Cortex of kidney (tissue), 1 donor: ENCODE measurements at places on chromosomes 2 and 18.

- no peak for DNase-seq
These were observed 41.7 kb downstream of the CYP20A1 start for GRCh38 chr2:203280428-203281064.

DNA sequence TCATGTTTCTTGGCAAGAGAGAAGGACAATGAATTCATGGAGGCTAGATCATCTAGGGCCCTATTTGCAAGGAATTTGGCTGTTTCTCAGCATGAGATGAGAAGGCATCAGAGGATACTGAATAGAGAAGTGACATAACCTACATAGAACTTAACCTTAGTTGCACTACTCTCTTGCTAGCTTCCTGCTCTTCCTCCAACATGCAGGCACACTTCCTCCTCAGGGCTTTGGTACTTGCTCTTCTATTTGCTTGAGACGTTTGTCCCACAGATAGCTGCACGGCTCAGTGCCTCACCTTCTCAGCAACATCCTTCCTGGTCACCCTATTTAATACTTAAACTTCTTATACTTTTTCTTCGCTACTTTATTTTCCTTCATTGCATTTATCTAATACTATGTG, 20.0 kb upstream of the LANCL1 start:
- DNase-seq = no peak

GRCh38 chr2:238864207-238865014, 16.5 kb downstream of the TWIST2 start:
- DNase-seq = no peak

DNA sequence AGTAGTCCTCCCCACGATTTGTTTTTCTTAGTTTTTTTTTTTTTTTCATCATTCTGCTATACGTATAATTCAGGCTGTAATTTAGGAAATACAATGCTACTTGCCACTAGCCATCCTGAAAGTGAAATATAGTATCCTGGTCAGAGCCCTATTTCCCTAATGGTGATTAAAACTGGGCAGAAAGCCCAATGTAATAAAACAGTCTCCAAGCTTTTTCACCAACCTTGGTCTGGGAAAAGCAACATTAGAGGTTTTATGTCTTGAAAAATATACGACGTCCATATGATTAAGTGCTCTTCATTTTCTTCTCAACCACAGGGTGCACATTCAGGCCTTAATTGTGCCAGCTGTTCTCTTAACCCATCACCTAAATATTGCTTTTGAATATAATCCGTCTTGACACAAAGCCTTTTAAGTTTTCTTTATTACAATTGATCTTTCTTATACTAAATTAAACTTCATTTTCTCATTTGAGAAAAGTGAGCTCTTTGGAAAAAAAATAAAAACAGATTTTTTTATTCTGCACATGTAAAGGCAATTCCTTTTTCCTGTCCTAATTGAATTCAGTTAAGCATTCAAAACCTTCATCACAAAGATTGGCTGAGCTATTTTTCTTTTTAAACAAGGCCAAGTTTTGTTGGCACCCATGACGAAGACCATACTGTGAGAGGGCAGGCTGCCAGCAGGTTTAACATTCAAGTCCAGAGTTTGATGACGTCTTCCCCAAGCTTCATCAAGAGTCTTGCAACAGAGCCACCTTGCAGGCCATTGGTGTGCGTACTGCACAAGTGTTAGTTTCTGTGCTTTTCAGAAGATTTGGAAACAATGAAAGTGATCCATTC, 52.7 kb downstream of the MAP2 start:
- DNase-seq = no peak

DNA sequence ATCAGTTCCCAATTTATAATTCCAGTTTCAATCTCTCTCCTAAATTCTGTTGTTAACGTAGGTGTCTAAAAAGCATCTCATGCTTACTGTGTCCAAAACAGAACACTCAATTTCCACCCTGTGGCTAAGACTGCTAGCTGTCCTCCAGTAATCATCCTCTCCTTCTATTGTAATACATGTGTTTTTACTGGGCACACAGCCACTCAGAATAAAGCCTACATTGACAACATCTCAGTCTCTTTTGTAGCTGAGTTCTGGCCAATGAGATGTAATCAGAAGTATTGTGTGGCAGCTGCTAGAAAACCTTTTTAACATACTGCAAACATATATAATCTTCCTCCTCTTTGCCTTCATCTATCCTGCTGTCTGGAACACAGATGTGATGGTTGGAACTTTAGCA, 29.4 kb upstream of the TSPYL6 start:
- DNase-seq = no peak

- DNase-seq = no peak
These were observed 111.3 kb upstream of the NDUFV2 start for GRCh38 chr18:8991155-8991554.

DNA sequence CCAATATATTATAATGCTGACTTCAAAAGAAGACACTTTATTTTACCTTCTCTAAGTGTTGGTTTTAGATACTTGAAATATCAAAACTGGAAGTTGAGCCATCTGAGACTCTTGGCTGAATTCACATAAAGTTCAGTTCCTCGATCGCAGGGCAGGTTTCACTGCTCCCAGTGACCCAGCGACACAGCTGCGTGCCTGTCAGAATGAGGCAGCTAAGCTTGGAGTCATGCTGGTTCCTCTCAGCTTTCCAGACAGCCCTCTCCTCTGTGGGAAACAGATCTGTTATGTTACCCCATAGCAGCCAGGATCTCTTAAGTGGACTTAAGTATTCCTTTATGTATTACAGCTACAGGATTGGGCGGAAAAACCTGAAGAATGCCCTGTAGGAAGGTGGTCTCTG, 142.8 kb upstream of the ALPP start:
- no peak for DNase-seq
